Fibroblast of skin of right biceps (primary cell): ENCODE measurements at places on chromosomes 2 and 18.

GRCh38 chr2:49226360-49226759 is 72.0 kb upstream of the FSHR start:
- DNase-seq: no peak

- peak; percentile 26 for DNase-seq
Observed at GRCh38 chr2:98771721-98772524, 41.0 kb upstream of the MGAT4A start.

DNA sequence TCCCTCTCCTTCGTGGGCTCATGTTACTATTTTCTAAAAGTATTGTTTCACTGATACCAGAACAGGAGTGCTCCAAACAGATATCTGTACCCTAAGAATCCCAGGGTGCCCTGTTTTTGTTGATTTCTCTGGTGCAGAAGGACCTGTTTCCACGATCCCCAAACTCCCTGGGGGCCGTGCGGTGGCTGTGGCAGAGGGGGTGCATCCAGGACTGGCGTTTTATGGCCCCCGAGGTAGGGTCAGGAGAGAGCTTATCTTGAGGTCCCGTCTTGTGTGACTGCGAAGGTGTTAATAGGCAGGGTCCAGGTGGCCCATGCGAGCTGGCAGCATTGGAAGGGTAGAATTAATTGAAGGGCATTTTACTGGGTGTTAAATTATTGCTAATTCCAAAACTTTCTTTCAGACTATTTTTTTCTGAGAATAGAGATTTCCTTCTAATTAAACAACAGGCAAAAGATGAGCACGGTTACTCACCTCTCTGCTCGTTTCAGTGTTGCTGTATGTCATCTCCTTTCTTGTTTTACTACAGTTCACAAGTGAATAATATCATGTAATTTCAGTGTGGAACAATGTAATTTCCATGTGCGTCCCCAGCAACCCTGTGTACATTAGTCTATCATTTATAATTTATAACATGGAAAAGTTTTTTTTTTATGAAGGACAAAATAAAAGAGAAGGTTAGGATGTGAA is 8.2 kb downstream of the TWIST2 start:
- no peak for DNase-seq

DNA sequence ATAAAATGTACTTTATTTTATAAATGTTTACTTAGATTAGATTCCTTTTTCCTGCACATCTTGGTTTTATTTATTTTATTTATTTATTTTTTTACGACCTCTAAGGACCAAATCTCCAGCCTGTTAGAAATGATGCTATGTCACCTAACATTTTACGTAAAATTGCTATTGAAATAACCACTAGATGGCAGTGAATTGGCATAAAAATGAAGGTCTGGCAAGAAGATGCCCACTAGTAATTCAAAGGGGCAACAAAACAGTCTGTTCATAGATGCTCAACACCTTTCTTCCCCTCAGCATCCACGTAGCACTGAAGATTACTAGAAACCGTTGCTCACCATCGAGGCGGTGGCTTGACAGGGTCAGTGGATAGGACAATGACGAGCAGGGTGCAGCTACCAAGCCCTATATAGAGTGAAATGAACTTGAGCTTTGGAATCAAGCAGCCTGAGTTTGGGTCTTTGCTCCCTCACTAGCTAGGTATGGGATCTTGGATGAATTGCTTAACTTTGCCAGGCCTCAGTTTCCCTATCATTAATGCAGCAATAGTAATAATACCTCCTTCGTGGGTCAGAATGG is 128.7 kb upstream of the L3MBTL4 start:
- peak; percentile 45 for DNase-seq

- no peak for DNase-seq
Observed at GRCh38 chr2:66032226-66032775, 402.6 kb upstream of the MEIS1 start.
